A549 treated with CpdA at 1 μM for 4 hours (cell line): ENCODE measurements at places on chromosomes 6 and 20. TPM values are rescaled to one million over a fixed set of nuclear protein-coding genes. Genes with fewer than 3 reads are reported as not detected.

The MYMX gene
- total RNA-seq, result not detected in 5 replicates

The TSPYL1 gene
- total RNA-seq, result 27.8 to 34.7 TPM (median 29.4 TPM) in 5 replicates

The SCGN gene
- 0.12 to 0.29 TPM (median 0.18 TPM) in 4 of 5 replicates, not detected in the other for total RNA-seq

The MUCL3 gene
- 0.01 to 0.04 TPM (median 0.02 TPM) in 3 of 5 replicates, not detected in the others for total RNA-seq

The LST1 gene
- 0.26 to 0.49 TPM (median 0.37 TPM) in 3 of 5 replicates, not detected in the others for total RNA-seq

The PCED1A gene
- total RNA-seq, result 20.5 to 32.2 TPM (median 30.2 TPM) in 5 replicates

The CENPW gene
- 34.4 to 45.0 TPM (median 42.2 TPM) in 5 replicates for total RNA-seq

The CST2 gene
- 0.22 to 0.44 TPM (median 0.39 TPM) in 3 of 5 replicates, not detected in the others for total RNA-seq

The HLA-A gene
- 113 to 144 TPM (median 140 TPM) in 5 replicates for total RNA-seq

The POLR1C gene
- total RNA-seq, result 48.5 to 61.1 TPM (median 52.6 TPM) in 5 replicates
